ENCODE measurements at places on chromosomes 2 and 18.

DNA sequence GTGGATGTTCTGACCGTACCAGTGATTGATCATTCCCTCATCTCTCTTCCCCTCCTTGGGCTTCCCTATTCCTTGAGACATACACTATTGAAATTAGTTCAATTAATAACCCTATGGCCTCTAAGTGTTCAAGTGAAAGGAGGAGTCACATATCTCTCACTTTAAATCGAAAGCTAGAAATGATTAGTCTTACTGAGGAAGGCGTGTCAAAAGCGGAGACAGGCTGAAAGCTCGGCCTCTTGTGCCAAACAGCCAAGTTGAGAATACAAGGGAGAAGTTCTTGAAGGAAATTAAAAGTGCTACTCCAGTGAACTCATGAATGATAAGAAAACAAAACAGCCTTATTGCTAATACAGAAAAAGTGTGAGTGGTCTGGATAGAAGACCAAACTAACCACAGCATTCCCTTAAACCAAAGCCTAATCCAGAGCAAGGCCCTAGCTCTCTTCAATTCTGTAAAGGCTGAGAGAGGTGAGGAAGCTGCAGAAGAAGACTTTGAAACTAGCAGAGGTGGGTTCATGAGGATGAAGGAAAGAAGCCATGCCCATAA lies 144.4 kb upstream of the LYPD6 start:
- no peak for DNase-seq

DNA sequence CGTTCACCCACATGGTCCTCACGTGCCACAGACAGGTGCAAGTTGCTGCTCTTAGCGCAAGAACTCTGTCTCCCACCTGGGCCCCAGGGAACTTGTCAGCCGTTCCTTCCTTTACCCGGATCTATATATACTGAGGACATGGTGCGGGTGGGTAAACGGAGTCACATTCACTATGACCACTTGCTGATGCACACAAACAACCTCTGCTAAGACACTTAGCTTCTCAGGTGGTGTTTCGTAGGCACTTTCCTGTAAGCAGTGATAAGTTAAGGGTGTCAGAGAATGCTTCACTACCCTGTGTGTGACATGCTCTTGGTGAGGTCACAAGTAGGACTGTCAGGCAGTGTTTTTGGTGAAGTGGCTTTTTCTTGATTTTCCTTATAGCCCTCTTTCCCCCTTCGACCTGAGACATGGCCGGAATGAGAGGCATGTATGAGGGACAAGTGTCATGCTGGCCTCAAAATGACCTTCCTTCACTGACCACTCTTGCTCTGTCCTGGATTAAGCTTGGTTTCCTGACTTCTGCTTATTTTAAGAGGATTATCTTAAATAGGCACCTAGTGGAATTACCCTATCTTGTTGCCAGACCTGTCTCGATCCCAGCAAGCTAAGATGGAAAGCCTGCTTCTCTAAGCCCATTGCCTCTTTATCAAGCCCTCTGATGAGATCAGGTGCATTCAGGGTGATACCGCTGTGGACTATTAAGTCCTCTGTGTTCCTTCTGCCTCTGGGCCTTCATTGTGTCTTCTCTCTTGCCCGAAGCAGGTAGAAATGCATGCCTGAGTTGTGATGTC lies 97.1 kb upstream of the CELF4 start:
- no peak for DNase-seq

- DNase-seq: no peak
These were observed 267.8 kb upstream of the TRIB2 start for GRCh38 chr2:12448846-12449505.

DNA sequence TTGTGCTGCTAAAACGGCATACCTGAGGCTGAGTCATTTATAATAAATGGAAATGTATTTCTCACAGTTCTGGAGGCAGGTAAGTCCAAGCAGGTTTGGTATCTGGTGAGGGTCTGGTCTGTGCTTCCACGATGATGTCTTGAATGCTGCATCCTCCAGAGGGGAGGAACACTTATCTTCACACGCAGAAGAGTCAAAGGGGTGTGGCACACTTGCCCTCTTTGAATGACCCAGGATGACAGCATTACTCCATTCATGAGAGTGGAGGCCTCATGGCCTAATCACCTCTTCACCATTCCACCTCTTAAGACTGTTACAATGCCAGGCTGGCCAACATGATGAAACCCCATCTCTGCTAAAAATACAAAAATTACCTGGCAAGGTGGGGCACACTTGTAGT lies 61.0 kb downstream of the NCAPH start:
- no peak for DNase-seq

- DNase-seq: no peak
These were observed 3.4 kb upstream of the SP140L start for GRCh38 chr2:230323385-230324106.

- DNase-seq: no peak
These were observed 67.3 kb downstream of the LIPG start for GRCh38 chr18:49628881-49629795.

- DNase-seq: no peak
These were observed 55.7 kb downstream of the NCAPH start for GRCh38 chr2:96391153-96391827.

- peak; percentile 62 for DNase-seq
These were observed 46.1 kb upstream of the PLB1 start for GRCh38 chr2:28449488-28450395.

- DNase-seq: no peak
These were observed 959.6 kb downstream of the SLC4A3 start for GRCh38 chr2:220586980-220587530.

Data from activated T-helper 2 cell treated with anti-CD3 and anti-CD28 coated beads, Interferon-gamma antibody, Interleukin-2, Interleukin-4, amounts not matched to agents 10 μg/mL and 5 μg/mL and 100 μg/mL, durations not matched to agents 14 hours and 24 hours and 36 hours (primary cell).